ENCODE measurements at places on chromosomes 16 and 17. TPM values are rescaled to one million over a fixed set of nuclear protein-coding genes. Genes with fewer than 3 reads are reported as not detected.

DNA sequence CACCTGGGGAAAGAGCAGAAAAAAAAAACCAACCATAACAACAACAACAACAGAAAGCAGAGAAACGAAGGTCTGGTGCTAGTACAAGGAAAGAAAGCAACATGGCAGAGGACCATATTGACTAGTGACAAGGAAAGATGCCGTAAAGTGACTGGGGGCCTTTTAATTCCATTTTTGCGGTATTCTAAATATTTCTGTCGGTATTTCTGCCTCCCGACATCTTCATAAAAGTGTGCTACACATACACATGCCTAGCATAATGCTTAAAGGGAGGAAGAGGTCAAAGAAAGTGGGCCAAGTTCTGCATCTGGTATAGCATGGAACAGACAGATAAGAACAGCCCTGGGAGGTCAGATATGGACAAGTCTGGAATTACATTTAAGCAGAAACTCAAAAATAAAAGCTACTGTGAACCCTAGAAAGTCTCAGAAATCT lies 19.5 kb upstream of the RNF43 start:
- no peak for ATAC-seq

- ATAC-seq: no peak
Measured at GRCh38 chr16:71414038-71414437, 27.8 kb downstream of the TLE7 start.

DNA sequence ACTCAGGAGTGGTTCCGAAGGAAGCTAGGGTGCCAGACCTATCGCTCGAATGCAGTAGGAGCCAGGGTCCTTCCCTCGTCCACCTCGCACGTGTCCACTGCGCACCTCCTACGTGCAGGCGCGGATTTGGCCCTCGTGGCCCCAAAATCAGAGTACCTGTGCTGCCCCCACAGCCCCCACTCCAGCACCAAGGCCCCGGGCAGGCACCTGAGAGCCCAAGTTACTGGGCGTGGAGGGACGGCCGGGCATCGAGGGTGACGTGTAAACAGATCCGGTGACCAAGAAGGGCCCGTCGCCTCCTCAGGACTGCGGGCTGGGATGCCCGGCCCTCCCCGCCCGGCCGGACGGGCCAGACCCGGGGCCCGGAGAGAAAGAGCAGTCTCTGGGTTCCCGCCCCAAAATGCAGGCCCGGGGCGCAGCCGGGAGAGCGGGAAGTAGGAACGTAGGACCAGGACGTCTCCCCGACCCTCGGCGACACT lies 492 bp downstream of the SLC25A39 start:
- ATAC-seq: peak; percentile 23

- ATAC-seq: peak; percentile 56
Measured at GRCh38 chr17:40063187-40063771, 514 bp downstream of the THRA start.

NME3 gene
- 50.4 TPM for total RNA-seq

DNA sequence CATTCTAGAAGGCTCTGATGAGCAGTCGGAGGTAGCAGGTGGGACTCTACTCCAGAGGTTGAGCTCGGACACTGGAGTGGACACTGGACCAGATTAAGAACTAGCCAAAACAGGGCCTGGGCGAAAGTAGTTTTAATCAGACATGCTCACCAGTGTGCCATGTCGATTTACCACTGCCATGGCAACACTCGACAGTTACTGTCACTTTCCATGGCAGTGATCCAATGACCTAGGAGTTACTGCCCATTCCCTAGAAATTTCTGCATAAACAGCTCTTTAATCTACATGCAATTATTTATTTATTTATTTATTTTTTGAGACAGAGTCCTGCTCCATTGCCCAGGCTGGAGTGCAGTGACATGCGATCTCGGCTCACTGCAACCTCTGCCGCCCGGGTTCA lies 7.2 kb upstream of the METTL9 start:
- ATAC-seq: no peak

DNA sequence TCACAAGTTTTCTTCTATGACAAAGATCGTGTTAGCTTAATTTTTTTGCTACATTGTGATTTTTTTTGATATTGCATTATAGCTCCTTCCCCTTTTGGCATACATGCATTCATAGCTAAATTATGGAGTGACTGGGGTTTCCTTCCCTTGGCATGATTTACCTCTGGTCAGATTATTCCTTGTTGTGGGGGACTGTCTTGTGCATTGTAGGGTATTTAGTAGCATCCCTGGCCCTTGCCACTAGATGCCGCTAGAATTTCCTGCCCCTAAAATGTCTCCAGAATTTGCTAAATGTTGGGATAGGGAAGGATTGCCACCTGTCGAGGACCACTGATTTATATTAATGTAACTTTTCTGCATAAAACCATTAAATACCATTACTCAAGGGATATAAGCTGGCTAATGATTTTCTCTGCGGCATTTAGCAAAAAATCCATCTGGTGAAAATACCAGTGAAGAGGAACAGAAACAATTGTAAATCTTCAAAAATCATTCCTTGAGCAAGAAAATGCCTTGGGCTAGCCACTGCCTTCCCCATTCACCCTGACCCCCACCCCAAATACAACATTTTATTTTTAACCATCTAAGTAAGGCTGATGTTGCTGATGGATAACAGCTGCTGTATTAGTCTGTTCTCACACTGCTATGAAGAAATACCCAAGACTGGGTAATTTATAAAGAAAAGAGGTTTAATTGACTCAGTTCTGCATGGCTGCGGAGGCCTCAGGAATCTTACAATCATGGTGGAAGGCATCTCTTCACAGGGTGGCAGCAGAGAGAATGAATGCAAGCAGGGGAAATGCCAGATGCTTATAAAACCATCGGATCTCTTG lies 195.2 kb downstream of the MAP2K6 start:
- ATAC-seq: no peak

HDAC5 gene
- 35.1 TPM for total RNA-seq

GRCh38 chr17:7893187-7893880 lies 4.7 kb downstream of the CHD3 start:
- ATAC-seq: no peak

- no peak for ATAC-seq
Measured at GRCh38 chr17:59650642-59651041, 30.9 kb downstream of the CLTC start.

EFNB3 gene
- total RNA-seq: 8.9 TPM

C17orf107 gene
- total RNA-seq: 21.3 TPM

GRCh38 chr16:66919569-66920298 lies 1.0 kb upstream of the CDH16 start:
- ATAC-seq: no peak
